ENCODE measurements at places on chromosomes 6 and 20. TPM values are rescaled to one million over a fixed set of nuclear protein-coding genes. Genes with fewer than 3 reads are reported as not detected.

IGF2R gene
- 195 TPM for total RNA-seq

CFAP206 gene
- not detected for total RNA-seq

MYBL2 gene
- 17.3 TPM for total RNA-seq

MRS2 gene
- total RNA-seq: 10.2 TPM

ARMC2 gene
- 0.65 TPM for total RNA-seq

PAX1 gene
- total RNA-seq: not detected

MTRF1L gene
- 14.1 TPM for total RNA-seq

ARMH2 gene
- not detected for total RNA-seq

SNX3 gene
- total RNA-seq: 193 TPM

FAM209B gene
- total RNA-seq: not detected

WDR46 gene
- 59.7 TPM for total RNA-seq

FAM217A gene
- not detected for total RNA-seq

OOEP gene
- total RNA-seq: not detected

TREML2 gene
- not detected for total RNA-seq

CYP24A1 gene
- total RNA-seq: not detected

CCR6 gene
- total RNA-seq: not detected

Data from bladder microvascular endothelial cell (primary cell).